Stimulated activated CD8-positive, alpha-beta memory T cell treated with anti-CD3 and anti-CD28 coated beads, Interleukin-15, amount 100 ng/mL, for 1 hour (primary cell): ENCODE measurements at places on chromosomes 5 and 9.

DNA sequence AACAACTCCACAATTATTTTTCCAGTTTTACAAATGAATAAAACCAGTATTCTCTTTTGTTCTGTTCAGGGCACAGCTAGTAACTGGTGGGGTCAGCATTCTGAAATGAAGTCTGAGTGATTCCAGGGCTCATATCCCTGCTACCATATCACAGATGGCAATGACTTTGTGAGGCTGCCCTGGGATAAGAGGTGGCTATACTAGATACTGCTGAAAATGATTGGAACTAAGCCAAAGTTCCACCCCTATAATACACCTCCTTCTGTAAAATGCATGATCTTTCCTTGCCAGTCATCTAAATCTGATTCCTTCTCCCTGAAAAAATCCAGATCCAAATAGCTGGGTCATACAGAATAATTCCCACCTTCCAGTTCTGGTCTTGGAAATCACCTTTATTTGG is 14.4 kb downstream of the SLC25A51 start:
- DNase-seq, result no peak

DNA sequence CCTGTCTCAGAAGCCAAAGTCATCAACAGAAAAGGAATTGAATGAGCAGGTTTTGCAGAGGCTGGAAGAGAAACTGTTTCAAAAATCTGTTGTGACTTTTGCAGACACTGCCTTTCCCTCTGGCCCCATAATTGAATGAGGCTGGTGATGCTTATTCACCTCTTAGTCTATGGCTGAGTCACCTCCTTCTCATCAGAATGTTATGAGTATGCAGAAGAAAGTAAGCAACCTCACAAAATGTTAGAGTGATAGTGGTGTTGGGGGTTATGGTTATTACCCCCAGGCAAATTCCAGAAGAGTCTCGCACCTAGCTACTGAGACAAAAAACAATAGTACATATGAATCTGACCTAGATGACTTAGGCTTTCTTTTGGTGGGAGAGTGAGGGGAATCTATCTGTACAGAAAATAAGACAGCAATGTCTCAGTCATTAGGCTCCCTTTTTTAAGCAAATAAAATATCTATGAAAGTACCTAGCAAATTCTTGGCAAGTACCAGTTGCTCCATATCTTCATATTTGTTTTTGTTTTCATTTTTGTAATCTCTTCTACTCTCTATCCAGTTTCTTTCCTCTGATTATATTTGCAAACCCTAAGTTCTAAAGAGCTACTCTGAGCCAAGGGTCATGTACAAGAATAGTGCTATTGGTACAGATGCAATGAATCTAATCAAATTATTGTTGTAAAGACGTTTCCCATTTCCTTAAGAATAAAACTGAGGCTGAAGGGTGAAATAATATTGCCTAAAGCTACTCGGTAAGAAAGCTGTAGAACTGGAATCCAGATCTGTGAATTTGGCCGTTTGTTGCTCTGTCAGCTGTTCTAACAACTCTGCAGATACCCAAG is 498.1 kb upstream of the TNC start:
- DNase-seq, result no peak

GRCh38 chr9:104227108-104227507 is 133.0 kb downstream of the SMC2 start:
- no peak for DNase-seq

DNA sequence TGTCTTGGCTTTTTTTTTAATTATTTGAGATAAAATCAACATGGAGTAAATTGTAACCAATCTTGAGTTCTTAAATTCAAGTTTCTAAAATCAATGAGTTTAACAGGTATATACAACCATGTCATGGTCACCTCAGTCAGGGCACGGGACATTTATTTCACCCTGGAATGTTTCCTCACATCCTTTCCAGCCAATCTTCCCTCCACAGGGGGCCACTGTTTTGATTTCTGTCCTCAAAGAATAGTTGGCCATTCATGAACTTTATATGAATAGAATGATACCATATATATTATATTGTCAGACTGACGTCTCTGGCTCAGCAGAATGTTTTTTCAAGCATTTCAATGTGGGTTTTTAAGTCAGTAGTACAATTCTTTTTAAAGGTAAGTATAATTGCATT is 806 bp downstream of the ZNF474 start:
- DNase-seq, result no peak
